ENCODE measurements at places on chromosomes 5 and 9. TPM values are rescaled to one million over a fixed set of nuclear protein-coding genes. Genes with fewer than 3 reads are reported as not detected.

The TEX48 gene
- polyA plus RNA-seq = not detected

The RCL1 gene
- 28.8 TPM for polyA plus RNA-seq

The FOXD4L6 gene
- polyA plus RNA-seq = not detected

The IL9 gene
- not detected for polyA plus RNA-seq

The TMEM174 gene
- polyA plus RNA-seq = not detected

The ADRB2 gene
- polyA plus RNA-seq = 5.1 TPM

Data from naive B cell (primary cell).